ENCODE measurements at places on chromosomes 16 and 17.

DNA sequence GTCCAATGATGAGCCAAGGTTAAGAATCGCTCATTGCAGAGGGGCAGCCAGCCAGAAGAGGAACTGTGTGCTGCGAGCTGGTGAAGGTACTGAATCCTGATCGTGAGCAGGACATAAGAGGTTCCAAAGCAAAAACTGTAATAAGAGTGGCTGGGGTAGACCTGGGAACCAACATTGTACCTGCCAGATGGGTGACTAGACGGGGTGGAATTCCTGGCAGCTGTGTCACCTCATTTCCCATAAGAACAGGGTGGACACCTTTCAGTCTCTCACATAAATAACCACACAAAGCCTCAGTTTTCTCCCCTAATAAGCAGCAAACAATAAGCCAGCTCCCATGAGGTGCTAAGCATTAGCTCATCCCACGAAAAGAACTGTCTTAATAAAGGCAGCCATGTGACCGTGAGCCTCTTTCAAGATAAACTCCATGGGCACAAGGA lies 290.3 kb downstream of the SOX9 start:
- no peak for DNase-seq

- DNase-seq: no peak
Measured at GRCh38 chr17:74417178-74418045, 14.5 kb upstream of the GPRC5C start.

DNA sequence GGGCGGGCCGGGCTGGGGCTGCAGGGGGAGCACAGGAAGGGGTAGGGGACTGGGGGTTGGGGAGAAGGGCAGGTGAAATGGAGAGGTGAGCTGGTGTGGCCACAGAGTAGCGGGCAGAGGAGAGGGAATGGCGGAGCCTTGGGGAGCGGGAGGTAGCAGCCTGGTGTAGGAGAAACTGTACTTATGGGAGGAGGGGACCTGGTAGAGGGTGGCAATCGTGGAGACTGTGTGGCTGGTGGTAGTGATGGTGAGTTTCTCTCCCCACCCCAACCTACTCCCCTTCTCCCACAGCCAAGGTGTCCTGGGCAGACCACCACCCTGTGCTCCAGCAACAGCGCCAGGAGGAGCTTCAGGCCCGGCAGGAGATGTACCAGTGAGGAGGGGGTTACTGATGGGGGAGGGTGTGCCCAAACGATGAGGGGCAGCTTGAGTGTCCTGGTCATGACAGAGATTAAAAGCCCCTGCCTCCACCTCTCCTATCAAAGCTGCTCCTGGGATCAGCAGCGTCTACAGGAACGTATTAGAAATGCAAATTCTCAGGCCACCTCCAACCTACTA lies 831 bp downstream of the ALOX15B start:
- DNase-seq: peak; percentile 82

- DNase-seq: no peak
Measured at GRCh38 chr17:27532269-27533263, 76.3 kb downstream of the KSR1 start.

DNA sequence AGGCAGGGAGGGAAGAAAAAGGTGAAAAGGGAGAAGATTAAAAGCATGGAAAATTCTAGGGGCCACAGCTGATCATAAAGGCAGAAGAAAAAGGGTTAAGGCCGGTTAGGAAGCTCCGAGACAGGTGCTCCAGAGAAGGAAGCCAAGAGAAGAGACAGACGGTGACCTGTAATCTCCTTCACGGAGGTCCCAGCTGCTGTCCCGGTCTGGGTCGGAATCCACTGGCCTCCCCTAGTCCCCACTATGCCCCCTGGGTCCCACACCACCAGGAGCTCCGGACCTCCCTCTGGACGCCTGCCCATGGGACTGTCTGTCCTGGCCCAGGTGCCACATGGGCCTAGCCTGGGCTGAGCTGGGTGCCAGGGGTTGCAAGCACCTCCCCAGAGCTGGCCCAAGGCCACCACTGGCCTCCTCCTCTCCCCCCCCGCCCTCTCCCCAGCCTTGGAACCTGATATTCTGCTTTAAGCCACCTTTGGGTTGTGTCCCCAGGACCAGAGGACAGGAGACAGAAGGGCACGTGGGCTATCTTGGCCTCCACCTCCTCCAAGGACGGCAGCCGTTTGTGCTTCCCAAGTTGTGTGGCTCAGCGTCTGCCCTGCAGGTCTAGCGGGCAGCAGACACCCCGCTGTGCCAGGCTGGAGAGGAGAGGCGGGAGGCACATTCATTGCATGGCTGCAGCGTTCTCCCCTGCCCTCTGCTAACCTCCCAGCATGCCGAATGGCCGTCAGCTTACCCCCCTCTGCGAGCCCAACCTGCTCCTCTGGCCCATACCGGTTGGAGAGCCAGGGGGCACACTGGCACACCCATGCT lies 102.4 kb downstream of the ENGASE start:
- no peak for DNase-seq

- no peak for DNase-seq
Measured at GRCh38 chr17:40622509-40622928, 25.1 kb downstream of the SMARCE1 start.

DNA sequence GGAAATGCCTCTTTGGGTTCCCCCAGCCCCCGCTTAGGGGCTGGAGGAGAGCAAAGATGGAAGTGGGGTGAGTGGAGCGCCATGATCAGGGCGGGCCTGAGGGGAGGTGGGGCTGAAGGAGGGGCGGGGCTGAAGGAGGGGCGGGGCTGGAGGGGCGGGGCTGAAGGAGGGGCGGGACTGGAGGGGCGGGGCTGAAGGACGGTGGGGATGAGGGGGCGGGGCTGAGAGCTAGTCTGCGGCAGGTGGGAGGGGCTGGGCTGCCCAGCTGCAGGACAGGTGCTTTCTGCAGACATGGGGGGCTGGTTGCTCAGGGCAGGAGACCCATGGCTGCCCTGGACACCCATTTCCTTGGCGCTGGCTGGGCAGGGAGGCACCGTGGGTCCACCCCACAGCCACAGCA lies 39.1 kb upstream of the PABPN1L start:
- DNase-seq: no peak

GRCh38 chr16:28609631-28610594 lies at the start of gene SULT1A1:
Gene SULT1A1, minus strand, starts transcription at chr16:28610044. Its CDS starts 1,189 bp downstream, at chr16:28608855.
- peak; percentile 91 for DNase-seq

GRCh38 chr17:65953316-65954147 lies 238.4 kb downstream of the CEP112 start:
- DNase-seq: no peak

DNA sequence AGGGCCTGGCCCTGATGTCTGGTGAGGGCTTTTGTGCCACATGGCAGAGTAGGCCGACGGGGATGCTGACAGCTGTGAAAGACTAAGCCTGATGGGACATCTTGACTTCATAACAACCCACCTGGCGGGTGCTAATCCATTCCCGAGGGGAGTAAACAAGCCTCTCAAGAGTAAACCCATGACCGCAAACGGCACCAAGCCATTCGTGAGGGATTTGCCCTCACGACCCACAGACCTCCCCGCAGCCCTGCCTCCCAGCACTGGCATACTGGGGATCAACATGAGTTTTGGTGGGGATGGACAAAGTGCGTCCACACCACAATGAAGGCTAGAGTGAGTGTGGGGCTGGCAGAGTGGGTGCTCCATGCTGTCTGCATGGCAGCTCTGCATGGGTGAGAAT lies 11.7 kb downstream of the RNF213 start:
- no peak for DNase-seq

DNA sequence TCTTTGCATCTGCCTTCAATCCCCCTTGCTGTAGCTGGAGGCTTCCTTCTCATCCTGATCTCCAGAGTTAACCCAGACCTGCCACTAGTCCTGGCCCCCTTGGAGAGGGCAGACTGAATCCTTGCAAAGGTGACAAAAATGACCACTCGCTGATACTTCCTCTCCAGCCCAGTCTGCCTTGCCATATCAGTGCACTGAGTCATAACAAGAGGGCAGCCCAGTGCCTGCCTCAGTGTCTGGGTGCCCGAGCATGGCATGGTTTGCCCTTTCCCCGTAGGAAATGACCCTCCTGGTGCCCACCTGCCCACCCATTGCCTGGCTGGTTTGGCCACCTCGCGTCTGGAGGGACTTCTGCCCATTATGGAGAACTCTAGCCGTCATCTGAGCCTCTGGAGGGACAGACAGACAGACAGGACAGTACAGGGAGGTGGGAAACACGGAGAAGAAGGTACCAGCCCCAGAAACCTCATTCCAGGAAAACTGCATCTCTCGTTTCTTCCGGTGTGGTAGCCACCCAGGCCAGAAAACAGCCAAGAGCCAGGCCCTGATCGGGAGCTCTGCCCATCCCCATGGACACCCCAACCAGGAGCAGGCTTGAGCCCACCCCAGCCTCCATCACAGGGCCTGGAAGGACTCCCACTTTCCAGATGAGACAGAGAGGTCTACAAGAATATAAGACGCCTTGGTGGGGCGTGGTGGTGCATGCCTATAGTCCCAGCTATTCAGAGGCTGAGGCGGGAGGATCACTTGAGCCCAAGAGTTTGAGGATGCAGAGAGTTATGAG lies 71.5 kb downstream of the SCNN1B start:
- DNase-seq: no peak

DNA sequence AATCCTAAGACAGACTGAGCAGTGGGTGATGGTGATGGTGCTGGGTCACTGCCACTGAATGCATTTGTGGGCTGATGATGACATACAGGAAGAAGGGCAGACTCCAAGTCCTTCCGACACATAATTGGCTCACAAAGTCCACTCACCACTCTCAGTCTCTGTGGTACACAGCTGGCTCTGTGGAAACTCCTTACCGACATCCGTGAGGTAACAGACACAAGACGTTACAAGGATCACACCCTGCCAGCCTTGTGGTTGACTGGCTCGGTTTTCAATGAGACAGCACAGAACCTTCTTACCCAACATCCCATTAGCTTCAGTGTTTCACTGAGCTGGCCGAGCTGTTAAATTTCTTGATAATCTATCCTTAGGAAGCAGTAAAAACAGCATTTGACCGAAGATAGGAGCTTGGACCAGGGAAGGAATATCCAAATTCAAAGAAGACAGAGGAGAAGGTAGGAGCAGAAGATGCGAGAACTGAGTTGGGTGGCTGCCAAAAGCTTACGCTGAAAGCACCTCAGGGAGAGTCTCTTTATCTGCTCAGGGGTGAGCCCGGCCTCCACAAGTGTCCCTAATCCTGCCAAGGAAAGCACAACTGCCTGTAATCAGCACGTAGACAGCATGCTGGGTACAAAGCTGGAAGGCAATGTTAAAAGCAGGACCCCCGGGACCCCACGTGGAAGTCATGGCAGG lies 5.5 kb upstream of the MXRA7 start:
- no peak for DNase-seq

DNA sequence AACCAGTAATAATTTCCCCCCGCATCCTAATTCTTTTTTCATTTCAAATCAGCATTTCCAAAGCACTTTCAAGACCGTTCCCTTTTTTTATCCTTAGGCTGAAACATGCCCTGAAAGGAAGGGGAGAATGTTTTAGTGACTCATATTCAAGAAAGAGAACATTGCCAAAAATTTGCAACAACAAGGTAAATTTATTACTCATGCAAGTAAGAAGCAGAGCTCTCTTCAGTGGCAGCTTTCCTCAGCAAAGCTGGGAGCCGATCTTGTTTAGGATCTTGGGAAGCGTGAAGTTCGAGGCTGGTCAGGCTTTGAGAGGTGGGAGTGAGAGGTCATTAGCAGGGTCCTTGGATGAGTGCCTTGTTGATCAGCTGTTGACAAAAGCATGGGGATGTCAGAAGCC lies 129.5 kb downstream of the PRKCA start:
- DNase-seq: no peak

DNA sequence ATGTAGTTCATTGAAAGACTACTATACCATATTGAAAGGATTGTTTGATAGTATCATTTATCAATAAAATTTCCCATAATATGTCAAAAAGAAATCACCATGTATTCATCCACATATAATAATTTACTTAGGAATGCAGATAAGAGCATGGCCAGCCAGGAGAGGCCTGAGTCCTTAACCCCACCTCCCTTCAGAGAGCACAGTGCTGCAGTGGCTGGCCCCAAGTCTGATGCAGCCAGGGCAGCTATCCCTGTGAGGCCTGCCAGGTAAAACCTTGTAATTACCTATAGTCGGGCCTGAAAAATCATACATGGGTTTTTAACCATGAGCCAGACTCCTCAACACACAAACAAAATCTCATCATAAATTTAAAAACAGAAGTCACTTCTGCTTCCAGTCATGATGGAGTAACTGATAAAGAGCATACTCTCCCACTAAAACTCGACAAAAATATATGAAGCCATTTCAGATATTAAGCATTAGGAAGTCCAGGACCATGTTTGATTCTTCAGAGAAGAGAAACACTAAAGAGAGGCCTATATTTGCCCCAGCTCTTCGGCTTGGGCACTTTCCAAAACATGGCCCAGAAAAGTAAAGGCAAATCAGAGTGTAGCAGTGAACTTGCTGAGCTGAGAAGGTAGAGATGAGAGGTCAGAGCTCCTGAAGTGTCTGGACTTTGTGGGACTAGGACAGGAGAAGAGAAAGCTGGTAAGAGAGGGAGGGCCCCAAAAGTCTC lies 40.9 kb upstream of the CCNF start:
- DNase-seq: no peak

GRCh38 chr16:16778332-16778731 lies 399.4 kb downstream of the NPIPA7 start:
- no peak for DNase-seq

- no peak for DNase-seq
Measured at GRCh38 chr17:82769041-82769440, 17.2 kb downstream of the TBCD start.

DNA sequence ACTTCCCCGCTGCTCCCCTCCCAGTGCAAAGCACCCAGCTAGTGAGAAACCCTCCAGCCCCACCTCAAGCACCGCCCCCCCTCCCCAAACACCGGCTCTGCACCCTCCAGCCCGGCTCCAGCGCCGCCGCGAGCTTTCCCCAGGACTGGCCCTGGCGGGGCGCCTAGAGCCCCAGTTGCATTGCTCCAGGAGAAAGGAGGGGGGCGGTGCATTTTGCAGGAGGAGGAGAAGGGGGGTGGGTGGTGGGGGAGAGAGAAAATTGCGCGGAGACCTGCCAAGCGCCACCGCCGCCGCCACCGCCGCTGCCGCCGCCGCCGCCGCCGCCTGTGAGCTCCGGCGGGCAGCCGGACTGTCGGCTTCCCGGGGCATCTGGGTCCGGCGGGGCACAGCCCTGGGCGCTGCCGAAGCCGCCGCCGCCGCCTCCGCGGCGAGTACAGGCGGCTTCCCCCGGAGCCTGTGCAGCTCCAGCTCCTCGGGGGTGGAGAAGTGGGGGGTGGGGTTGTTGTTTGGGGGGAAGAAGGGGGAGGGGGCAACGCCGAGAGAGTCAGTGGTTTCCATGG lies 333 bp upstream of the NOG start:
- DNase-seq: no peak

- no peak for DNase-seq
Measured at GRCh38 chr16:10906914-10907756, 30.1 kb downstream of the CIITA start.

All from vagina (tissue), 2 donors.